ENCODE measurements at places on chromosomes 11 and 22.

GRCh38 chr11:115162919-115163318 lies 341.3 kb downstream of the CADM1 start:
- DNase-seq: no peak

- DNase-seq: no peak
Measured at GRCh38 chr22:22527312-22527711, 7.2 kb upstream of the ZNF280A start.

DNA sequence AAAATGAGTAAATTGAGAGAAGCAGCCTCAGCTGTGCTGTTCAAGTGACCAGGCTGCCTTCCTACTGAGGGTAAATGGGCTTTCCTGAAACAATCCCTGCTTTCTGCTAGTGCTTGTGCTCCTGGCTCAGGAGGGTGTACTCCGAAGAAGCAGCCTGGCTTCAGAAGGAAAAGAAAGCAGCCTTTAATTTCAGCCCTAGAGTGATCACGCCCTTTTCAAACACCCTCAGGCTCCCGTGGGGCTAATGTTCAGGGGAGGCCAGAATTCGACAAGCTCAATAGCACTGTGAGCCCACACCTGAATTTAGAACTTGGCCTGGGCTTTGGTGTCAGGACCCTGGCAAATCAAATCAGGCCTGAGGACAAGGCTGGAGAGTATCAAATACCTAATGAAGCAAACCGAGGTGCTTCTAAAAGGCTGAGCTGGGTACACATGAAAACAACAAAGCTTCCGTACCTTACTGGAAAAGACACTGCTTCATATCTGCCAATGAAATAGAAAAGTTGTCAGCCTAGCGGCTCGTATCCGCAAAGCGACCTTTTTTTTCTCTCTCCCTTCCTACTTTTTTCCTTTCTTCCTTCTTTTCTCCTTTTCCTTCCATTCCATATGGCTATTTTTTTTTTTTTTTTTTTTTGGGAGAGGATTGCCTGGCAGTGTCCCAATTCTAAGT lies 387.8 kb downstream of the SOX6 start:
- no peak for DNase-seq

DNA sequence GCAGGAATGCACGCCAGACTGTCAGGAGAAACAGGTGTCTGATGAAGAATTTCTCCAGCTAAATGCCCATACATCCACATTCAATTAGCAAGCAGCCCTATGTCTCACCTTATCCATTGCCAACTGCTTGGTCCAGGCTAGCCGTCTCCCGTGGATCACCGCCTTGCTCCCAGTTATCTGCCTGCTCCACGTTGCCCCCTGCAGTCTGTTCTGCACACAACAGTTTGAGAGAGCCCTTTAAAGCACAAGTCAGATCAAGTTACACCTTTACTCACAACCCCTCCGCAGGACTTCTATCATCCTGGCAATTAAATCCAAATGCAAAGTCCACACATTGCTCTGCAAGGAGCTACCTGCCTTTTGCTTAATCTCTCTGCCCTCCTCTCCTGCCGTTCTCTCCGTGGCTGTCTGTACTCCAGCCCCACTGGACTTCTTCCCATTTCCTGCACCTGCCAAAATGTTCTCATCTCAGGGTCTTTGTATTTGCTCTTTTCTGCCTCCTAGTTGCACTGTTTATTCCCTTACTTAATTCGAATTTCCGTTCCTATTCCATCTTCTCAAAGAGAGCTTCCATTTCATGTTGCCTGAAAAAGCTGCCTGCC lies 185.3 kb upstream of the LARGE1 start:
- DNase-seq: peak; percentile 54

DNA sequence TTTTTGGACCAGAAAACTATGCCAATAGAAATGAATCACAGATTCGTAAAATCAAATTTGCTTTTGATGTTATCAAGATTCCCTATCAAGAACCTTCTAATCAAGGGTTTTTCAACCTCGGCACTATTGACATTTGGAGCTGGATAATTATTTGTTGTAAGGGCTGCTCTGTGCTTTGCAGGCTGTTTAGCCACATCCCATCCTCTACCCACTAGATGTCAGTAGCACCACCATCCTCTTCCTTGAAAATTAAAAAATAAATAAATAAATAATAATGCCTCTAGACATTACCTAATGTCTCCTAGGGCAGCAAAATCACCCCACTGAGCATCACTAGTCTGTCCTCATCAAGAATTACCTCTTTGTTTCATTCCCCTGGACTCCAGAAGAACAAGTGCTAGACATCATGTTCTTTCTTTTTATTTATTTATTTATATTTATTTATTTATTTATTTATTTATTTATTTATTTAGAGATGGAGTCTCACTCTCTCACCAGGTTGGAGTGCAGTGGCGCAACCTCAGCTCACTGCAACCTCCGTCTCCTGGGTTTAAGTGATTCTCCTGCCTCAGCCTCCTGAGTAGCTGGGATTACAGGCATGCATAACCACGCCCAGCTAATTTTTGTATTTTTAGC lies 744.7 kb downstream of the KCNA4 start:
- no peak for DNase-seq
